ENCODE measurements at places on chromosomes 2 and 18. TPM values are rescaled to one million over a fixed set of nuclear protein-coding genes. Genes with fewer than 3 reads are reported as not detected.

GRCh38 chr2:150138587-150138986, 348.9 kb downstream of the RND3 start:
- DNase-seq: no peak

Gene DARS1
- 145 TPM for polyA plus RNA-seq

Gene PROC
- 4.9 TPM for polyA plus RNA-seq

DNA sequence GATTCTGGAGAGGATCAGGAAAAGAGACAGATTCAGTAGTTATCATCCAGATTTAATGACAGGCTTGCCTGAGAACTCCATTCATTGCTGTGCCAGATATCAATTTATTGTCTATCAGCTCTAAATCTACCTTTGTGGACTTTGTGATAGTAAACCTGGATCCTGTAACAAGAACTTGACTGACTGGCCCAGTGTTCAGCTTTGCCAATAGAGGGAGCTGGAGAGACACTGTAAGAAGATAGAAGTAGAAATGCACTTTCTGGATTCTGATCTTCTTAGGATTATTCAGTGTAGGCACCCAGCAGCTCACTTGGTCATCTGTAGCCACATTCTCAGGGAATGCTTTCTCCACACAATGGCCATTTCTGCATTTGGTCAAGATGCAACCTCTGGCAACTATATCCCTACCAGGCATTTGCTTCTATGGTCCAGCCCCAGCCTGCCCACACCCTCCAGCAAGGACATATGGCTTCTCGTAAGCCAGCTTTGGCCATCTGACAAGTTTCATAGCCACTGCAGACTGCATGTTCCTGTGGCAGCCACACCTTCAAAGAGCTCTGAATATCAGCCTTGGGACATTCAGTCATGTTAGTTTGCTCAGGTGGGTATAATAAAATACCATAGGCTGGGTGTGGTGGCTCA, 6.1 kb upstream of the SERPINB8 start:
- no peak for DNase-seq

DNA sequence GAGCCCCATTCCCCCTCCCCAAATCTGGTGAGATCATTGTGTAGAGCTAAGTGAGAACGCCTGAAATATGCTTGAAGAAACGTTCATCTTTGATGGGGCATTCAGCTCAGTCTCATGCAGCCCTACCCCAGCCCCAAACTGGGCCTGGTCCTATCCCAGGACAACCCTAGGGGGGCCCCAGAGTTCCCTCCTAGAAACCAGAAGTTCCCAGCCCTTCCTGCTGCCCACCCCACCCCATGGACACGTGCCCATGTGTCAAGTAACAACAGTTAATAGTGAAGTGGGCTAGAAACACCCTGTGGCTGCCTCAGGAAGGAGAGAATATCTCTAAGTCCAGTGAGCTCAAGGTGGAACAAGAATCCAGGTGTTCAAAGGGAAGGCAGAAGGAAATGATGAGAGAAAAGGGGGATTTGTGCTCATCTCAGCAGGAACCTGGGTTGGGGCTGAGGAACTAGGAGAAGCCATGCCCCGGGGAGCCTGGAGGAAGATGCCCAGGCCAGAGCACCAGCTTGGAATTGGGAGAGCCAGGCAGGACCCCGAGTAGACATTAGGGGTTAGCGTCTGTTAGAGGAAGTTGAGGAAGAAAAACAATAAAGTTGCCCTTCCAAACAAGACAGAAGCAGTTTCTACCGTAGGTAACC, 20.1 kb upstream of the SLC20A1 start:
- no peak for DNase-seq

GRCh38 chr18:59056706-59057492, 82.8 kb upstream of the SEC11C start:
- DNase-seq: no peak

All from left renal cortex interstitium (tissue), 4 donors.